ENCODE measurements at places on chromosomes 3 and 15.

DNA sequence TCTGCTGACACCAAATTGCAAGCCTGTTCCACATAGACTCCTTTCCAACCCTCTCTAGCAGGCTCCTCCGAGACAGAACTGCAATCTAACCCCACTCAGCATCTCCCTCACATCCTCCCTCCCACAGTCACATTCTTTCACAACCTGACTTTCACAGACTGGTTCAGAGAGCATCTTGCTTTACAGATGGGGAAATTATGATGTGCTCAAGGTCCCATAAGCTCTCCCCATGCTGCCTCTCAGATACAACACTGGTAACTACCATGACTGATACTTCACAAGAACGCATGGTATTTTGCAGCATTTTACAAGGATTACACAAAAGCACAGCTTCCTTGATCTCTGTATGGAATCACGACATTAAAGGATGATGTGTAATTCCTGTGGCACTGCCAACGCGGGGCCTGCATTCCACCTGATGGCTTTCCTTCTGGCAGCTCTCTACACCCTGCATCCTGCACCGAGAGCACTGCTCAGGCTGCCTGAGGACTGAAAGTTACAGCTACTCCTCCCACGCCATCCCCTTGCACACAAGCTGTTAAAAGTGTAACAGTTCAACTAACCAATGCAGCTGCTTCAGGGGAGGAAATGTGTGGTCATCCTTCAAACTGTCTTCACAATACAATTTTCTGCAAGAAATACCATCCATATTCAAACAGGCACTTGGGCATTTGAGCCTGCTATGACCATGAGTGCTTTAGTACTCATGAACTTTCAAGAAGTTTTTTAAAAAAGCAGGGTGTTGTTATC is 27.6 kb downstream of the TBC1D2B start:
- no peak for DNase-seq

GRCh38 chr3:39013289-39013688 is 38.5 kb downstream of the SCN11A start:
- no peak for DNase-seq

GRCh38 chr15:45523166-45523460 is 558 bp upstream of the SLC30A4 start:
- DNase-seq: no peak

DNA sequence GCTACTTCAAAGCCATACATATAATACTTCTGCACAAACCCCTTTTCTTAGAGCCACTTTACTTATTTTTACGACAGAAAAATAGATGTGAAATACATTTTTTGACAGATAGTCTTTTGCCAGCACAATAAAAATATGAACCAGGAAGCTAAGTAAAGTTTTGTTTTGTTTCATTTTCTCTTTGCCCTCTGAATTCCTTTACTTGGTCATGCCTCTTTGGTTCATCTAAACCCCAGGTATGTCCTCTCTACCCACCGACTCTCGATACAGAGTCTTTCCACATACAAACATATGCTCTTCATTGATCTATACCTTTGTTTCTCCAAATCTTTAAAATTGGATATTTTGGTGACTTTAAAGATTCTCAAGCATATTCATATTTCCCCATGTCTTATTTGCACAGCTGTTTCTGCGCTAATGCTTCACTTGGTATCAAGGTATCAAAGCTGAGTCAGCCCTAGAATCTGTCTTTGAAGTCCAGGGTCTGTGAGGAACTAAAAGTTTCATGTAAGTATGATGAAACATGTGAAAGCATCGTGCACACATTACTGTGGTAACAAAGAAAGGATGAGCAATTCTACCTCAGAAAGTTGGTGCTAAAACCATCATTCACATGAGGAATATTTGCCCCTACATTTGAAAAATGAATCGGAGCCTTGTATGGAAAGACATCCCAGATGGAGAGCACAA is 845.4 kb downstream of the NAALADL2 start:
- no peak for DNase-seq

GRCh38 chr15:75620841-75621391 is 4.6 kb downstream of the SNUPN start:
- peak; percentile 58 for DNase-seq

GRCh38 chr15:85711580-85712192 is 83.0 kb downstream of the KLHL25 start:
- DNase-seq: no peak

- peak; percentile 9 for DNase-seq
These were observed 617.7 kb upstream of the NR2F2 start for GRCh38 chr15:95712785-95713184.

Data from RWPE1 (cell line).